ENCODE measurements at places on chromosomes 5 and 9. TPM values are rescaled to one million over a fixed set of nuclear protein-coding genes. Genes with fewer than 3 reads are reported as not detected.

The TEX48 gene
- total RNA-seq = not detected

The CCDC127 gene
- 6.3 TPM for total RNA-seq

The GPX3 gene
- total RNA-seq = 33.4 TPM

The PIP5KL1 gene
- total RNA-seq = not detected

The SLC36A2 gene
- under 0.01 TPM for total RNA-seq

The REEP2 gene
- 7.3 TPM for total RNA-seq

Measured in skeletal muscle tissue (tissue), 5 donors.